ENCODE measurements at places on chromosomes 6 and 20.

DNA sequence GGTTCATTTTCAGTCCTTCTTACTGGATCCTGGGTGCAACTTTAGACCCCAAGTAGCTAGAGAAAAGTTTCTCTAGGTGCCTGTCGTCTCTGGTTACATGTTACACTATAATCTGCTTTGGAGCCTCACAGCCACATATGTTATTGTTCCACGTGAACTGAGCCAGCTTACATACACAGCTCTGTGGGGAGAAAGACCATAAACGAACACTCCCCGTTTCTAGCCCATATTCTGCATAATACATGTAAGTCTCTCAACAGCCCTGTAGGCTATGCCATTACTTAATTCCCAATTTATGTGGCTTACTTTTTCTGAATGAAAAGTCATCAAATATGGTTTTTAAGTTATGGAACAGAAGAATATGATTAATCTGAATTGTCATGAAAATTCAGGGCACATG, 233.8 kb downstream of the BCKDHB start:
- DNase-seq = no peak

- DNase-seq = no peak
These were observed 560.5 kb downstream of the HAO1 start for GRCh38 chr20:7379621-7380220.

GRCh38 chr6:44006123-44006871, 121.0 kb downstream of the MRPL14 start:
- no peak for DNase-seq

- no peak for DNase-seq
These were observed 127.6 kb upstream of the VGLL2 start for GRCh38 chr6:117137711-117138110.

DNA sequence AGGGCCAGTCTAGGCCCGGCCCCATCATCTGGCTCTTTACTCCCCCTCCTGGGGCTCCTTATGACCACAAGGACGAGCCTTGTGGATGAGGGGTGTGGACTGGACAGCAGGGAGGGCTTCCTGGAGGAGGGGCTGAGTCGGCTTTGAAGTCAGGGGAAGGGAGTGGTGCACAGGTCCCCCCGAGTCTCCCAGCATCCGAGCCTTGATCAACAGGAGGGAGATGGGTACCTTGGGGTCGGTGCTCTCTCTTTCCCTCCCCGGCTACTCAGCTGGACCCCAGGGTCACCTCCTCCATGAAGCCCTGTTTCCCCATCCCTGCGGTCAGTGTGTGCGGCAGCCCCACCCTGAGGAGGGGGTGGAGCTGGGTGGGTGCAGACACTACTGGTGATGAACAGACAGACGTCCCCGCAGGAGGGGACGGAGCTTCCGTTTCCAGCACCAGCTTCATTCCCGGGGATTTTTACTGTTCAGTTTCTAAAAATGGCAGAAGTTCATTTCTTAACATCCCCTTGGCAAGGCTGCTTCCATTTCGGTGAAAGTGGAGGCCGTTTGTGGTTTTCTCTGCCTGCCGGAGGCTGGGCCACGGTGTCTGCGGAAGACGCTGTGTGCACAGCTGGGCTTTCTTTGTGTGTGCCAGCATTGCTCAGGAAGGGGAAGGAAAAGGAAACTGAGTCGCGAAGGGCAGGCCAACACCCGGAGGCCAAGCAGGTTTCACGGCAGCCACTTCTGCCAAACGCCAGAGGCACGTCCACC, 19.6 kb downstream of the NTSR1 start:
- no peak for DNase-seq

GRCh38 chr6:122400121-122400450, 634 bp downstream of the HSF2 start:
- DNase-seq = no peak

- DNase-seq = peak; percentile 25
These were observed 1.2 kb downstream of the SPDEF start for GRCh38 chr6:34555007-34555322.

GRCh38 chr6:29211488-29211887, 40.8 kb downstream of the OR2J2 start:
- no peak for DNase-seq

GRCh38 chr20:38407321-38407720, 27.8 kb downstream of the SNHG17 start:
- no peak for DNase-seq

DNA sequence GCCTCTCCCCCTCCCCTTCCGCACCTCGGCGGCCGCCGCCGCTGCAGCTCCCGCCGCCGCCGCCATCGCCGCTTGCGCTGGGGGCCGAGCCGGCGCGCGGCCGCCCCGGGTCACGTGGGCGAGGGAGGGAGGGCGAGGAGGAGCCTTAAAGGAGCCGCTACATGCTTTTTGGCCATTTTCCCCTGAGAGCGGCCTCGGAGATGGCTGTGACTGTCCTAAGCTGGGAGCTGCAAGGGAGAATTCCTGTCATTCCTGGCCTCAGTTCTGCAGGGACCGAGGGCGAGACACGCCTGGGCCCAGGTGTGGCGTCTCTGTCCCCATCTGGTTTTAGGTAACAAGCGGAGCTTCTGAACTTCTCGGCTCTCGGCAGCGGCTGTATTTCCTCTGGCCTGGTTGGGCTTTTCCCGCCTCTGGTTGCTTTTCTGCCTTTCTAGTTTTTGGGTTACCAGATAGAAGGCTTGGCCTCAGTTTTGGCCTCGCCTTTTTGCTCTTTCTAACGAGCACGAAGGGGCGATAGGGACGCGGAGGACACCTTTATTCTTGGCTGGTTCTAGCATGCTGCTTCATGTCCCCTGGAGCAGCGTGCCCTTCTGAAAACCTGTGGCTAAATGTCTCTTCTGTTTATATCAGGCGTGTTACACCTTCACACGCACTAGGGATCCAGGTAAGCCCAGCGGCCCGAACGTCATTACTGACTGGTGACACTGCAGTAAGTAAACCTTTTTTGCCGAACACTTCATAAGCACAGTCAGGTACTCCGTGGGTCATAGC, at the start of gene EHMT2:
EHMT2 (minus strand) TSS at position 87 of the 771 bp plus-strand sequence; CDS start at position 66, 21 bp downstream.
- peak; percentile 89 for DNase-seq

DNA sequence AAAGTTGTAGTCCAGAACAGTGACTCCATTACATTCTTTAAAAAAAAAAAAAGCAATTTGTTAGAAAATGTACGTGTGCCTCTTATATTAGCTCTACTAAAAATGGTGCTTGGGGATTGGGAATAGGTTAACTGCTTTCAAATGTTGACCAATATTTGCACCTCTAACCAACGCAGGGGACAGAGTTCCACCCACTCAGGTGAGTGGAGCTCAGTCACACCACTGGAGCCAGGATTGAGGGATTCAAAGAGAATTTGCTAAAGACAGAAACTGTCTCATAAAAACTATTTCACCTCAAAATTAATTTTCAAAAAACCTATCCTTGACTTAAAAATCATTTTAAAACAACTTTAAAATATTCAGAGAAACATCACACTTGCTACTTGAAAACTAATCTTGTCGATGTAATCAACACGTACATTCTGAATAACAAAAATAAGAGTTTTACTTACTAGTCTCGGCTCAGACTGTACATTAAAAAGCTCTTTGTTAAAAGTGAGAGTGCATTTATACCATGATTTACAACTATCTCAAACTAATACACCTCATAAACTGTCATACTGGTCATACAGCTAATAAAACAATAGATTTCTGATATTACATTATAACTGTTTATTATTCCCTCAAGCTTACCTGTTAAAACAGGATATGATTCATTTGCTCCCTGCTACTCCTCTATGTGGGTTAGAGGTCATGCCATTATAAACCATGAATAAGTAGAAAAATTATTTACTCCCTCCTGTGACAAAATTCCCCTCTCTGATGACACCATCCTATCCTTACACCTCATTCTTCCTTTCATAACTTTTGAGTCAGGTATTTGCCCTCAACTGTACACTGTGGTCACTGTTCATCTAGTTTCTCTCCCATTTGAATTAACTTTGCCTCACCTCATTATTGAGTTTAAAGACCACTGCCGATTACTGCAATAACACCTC, 88.6 kb downstream of the PDE10A start:
- DNase-seq = no peak

DNA sequence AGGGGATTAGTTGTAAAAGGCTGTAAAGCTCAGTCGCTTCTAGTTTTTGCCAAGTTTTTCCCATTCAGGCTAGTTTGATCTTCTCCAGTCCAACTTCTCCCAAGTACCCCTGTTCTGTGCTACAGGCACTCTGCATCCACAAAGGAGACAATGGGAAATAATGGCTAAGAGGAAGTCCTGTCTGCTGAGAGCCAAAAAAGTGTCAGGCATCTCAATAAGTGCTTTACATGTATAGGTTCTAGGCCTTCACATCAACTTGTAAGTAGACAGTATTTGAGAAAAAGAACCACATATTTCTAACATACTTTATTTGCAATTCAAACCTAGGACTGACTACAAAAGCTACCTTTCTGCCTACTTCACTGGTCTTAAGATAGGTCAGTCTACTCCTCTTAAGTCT, 4.9 kb downstream of the HTR1B start:
- DNase-seq = no peak

Data from erythroblast (primary cell).